ENCODE measurements at places on chromosomes 16 and 17.

DNA sequence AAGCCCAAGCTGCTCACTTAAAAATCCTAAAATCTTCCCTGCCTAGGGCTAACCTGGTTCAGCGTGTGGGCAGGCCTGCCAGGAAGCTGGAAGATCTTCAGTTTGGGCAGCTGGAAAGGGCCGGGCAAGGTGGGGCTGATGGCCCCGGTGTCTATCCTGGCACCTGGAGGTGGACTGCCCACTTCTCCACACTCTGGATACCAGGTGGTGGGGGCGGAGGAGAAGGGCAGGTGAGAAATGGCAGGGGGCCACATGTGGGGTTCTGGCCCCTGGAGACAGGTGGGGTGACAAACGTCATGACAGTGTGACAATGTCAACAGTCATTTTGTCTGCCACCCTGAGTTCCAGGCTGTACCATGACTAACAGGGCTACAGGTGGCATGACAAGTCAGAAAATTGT is 78.5 kb upstream of the C16orf82 start:
- no peak for DNase-seq

DNA sequence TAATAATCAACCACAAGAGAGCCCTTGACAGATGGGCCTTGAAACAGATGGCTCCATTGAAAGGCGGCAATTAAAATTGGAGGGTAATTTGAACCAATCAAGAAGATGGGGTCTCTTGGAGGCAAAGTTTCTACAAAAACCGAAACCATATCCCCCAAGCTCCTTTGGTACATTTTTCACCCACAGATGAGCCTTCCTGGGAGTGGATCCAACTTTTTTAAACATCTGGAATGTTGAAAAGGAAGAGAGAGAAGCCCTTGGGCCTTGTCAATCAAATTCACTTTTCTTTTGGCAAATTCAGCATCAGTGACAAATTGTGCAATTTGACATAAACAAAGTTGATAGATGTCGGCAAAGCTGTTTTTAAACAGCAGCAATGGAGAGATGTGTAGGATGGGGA is 13.2 kb upstream of the NUP93 start:
- no peak for DNase-seq

- no peak for DNase-seq
Measured at GRCh38 chr16:81610144-81610842, 165.7 kb downstream of the CMIP start.

- DNase-seq, result no peak
Measured at GRCh38 chr17:71313866-71314265, 807.0 kb upstream of the SOX9 start.

- no peak for DNase-seq
Measured at GRCh38 chr17:5675625-5676421, 91.5 kb upstream of the NLRP1 start.

DNA sequence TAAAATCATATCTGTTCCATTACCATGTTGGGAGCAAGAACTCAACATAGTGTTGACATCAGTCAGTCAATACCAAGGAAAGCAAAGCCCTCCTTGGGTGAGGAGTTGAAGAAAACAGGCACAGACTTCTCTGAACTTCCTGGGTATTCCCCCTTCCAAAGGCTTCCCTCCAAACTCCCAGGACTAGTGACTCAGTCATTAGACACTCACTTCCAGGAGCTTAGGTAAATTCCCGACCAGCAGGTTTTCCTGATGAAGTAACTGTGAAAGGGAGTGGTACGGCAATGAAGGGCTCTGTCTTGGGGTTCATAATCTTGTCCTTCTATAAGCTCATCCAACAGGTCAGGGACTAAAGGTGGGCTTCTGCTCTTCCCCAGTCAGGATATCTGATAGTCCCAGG is 293.8 kb upstream of the AXIN2 start:
- DNase-seq, result no peak

GRCh38 chr17:49431743-49432142 is 17.1 kb upstream of the PHB1 start:
- DNase-seq, result no peak

DNA sequence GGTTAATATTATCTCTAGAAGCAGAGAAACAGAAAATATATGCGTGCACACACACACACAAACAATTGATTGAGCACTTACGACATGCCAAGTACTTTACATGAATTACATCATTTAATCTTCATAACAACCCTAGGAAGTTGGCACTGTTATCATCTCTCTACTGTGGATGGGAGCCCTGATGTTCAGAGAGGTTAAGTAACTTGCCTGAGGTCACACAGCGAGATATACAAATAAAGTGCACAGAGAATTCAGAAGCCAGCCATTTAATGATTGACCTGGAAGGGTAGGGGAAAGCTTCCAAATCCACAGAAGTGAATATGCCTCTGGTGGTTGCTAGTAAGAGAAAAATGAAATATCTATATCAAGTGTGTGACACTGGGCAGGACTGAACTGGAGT is 37.5 kb upstream of the GPR139 start:
- no peak for DNase-seq

DNA sequence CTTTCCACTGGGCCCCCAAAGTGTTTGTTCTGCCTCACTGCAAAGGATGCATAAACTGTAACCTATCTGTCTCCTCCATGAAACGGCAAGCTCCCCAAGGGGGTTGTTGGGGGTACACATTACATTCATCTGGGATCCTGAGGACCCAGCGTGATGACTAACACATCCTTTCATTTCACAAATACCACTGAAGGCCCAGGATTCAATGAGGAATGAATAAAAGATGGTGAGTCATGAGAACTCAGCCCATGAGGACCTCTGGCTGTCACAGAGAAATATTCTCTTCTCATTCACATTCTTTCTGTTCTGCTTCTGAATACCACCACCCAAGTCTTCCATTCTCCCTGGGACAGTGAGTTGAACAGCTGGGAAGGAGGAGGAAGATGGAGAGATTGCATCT is 149.8 kb downstream of the RBFOX3 start:
- no peak for DNase-seq

GRCh38 chr17:73633736-73634135 is 10.5 kb downstream of the SDK2 start:
- no peak for DNase-seq

GRCh38 chr16:23160574-23160973 is 11.3 kb upstream of the USP31 start:
- DNase-seq, result no peak

- no peak for DNase-seq
Measured at GRCh38 chr16:51149251-51149661, 1.8 kb downstream of the SALL1 start.

GRCh38 chr16:35746963-35747657 is 2287.7 kb downstream of the TP53TG3F start:
- DNase-seq, result no peak

DNA sequence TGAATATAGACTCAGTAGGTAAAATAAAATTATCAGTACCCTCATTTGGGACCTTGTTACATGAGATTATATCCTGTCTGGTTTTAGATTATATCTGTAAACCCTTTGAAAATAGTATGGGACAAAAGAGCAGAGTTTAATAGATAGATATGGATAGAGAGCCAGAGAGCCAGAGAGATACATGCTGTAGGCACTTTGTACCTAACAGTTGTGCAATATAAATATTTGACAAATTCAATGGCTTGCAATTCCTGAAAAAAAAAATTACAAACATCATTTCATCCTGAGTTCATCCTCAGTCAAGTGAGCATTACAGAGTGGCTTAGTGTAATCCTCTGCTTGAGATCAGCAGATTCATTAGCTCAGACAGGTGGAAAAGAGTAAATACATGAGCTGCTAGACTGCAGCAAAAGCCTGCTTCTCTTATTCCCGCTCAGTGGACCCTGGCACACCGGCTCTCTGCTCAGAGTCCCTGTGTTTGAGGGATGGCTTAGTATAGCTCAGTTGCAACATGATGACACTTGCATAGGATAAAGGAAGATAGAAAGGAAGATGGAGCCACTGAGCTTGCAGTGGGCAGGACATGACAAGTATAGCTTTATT is 931.6 kb upstream of the GOT2 start:
- peak; percentile 84 for DNase-seq

DNA sequence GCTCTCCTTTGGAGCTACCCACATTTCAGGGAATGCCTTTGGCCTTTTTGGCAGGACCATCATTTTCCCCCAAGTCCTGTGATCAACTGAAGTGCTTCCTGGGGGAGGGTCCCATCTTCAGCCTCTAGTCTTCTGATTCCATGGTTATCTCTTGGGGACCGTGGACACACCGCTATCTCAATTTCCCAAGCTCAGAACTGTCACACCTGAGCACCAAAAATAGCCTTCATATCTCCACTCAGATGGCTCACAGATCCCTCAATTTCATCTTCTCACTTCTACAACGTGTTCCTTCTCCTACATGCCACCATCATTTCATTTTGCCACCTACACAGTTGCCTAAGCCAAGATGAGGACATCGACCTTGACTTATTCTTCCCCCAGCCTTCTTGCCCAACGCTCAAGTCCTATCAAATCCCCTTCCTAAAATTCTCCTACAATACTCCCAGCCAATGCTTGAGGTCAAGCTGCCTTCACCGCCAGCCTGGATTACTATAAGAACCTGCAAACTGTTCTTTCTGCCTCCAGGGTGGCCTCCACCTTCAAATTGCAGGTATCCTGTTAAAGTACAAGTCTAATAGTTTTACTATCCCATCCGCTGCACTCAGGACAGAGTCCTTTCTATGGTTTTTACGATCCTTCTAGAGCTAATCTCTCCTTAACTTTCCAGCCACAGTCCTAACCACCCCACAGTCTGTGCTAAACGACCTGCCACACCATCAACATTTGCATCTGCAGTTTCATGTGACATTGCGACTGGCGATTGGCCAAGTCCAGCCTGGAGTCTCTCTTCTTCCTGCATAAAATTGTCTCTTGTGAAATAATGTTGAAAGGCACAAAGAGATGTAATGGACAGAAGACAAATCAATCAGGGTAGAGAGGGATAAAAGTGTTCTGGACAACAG is 6.2 kb downstream of the ATP6V0D1 start:
- DNase-seq, result no peak
